H1 (cell line): ENCODE measurements at places on chromosomes 3 and 15. TPM values are rescaled to one million over a fixed set of nuclear protein-coding genes. Genes with fewer than 3 reads are reported as not detected.

SLC2A2 gene
- polyA plus RNA-seq = not detected in 2 replicates

CCDC39 gene
- polyA plus RNA-seq = 0.12 and 0.24 TPM in 2 replicates

ECT2 gene
- 9.9 and 19.5 TPM in 2 replicates for polyA plus RNA-seq

DUOXA2 gene
- 0.05 TPM in 1 of 2 replicates, not detected in the other for polyA plus RNA-seq

RBP2 gene
- not detected in 2 replicates for polyA plus RNA-seq

FOXL2 gene
- 0.59 and 1.6 TPM in 2 replicates for polyA plus RNA-seq

ZIC4 gene
- 0.03 and 0.31 TPM in 2 replicates for polyA plus RNA-seq

CLSTN2 gene
- polyA plus RNA-seq = 0.31 and 0.39 TPM in 2 replicates

PPP1R14D gene
- polyA plus RNA-seq = not detected in 2 replicates

GRCh38 chr15:67550522-67550921, 8.0 kb downstream of the MAP2K5 start:
- H3K27me3 ChIP-seq = no peaks in the 10 kb centered on the region
- no peak for DNase-seq
- H3K4me1 ChIP-seq = no peaks in the 10 kb centered on the region; the same call in none of the 2 replicates
- no peak overlapping the region for H3K27ac ChIP-seq
- H3K36me3 ChIP-seq = peaks cover 4% of the 10 kb centered on the region; the same call in 1 of the 2 replicates

DNA sequence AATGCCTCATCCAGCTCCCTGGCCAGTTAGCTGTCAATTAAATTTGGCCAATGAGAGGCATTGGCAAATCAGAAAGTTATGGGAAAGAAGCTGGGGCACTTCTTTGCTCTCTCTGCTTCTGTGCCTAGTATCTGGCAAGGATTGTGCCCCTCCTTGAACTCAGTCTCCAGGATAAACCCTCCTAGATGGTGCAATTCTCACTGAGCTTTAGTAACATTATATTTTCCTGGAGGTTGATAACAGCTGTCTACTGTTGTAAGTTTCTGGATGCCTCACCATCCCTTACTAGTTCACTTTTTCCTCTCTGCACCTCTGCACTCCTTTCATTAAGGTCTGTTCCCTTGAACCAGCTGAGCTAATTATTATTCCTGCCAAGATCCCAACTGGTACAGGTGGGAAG, 329.5 kb downstream of the MFSD1 start:
- no peaks in the 10 kb centered on the region for H3K27me3 ChIP-seq
- H3K4me1 ChIP-seq = no peaks in the 10 kb centered on the region

- H3K36me3 ChIP-seq = no peaks in the 10 kb centered on the region
- H3K27ac ChIP-seq = no peak overlapping the region
- H3K27me3 ChIP-seq = no peaks in the 10 kb centered on the region
- no peak for DNase-seq
These were observed 55.0 kb downstream of the TMEM44 start for GRCh38 chr3:194577986-194578905.

GRCh38 chr15:60590935-60591495, 112.1 kb upstream of the ICE2 start:
- DNase-seq = no peak
- no peak overlapping the region for H3K27ac ChIP-seq
- no peaks in the 10 kb centered on the region for H3K36me3 ChIP-seq
- no peaks in the 10 kb centered on the region for H3K27me3 ChIP-seq
- peak overlapping the region; percentile 63 for H3K4me3 ChIP-seq
- no peaks in the 10 kb centered on the region for H3K4me1 ChIP-seq

DNA sequence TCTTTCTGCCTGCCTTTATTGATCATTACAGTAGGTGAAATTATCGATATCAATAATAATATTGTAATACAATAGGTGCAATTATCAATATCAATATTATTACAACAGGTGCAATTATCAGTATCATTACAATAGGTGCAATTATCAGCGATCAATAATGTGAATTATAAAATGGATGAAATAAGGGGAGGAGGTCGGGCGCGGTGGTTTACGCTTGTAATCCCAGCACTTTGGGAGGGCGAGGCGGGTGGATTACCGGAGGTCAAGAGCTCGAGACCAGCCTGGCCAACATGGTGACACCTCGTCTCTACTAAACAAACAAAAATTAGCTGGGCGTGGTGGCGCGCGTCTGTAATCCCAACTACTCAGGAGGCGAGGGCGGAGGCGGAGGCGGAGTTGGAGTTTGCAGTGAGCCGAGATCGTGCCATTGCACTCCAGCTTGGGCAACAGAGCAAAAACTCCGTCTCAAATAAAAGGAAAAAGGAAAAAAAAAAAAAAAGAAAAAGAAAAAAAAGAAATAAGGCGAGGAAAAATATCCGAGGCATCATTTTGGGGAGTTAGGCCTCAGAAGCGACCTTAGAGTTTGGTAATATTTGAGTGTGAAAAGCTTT, 611 bp upstream of the BNIP2 start:
- DNase-seq = peak; percentile 63
- H3K27me3 ChIP-seq = peaks cover 6% of the 10 kb centered on the region; the same call in 1 of the 2 replicates
- H3K4me1 ChIP-seq = peaks cover 3% of the 10 kb centered on the region
- H3K27ac ChIP-seq = no peak overlapping the region

- H3K36me3 ChIP-seq = no peaks in the 10 kb centered on the region
- H3K27me3 ChIP-seq = no peaks in the 10 kb centered on the region
- peak; percentile 27 for DNase-seq
- peaks cover 3% of the 10 kb centered on the region for H3K4me1 ChIP-seq
- H3K4me3 ChIP-seq = no peak overlapping the region
These were observed 4.1 kb upstream of the GCSAM start for GRCh38 chr3:112136959-112137693.

- H3K27me3 ChIP-seq = no peaks in the 10 kb centered on the region
- no peak overlapping the region for H3K4me3 ChIP-seq
- H3K27ac ChIP-seq = no peak overlapping the region
These were observed 45.3 kb downstream of the SEMA6D start for GRCh38 chr15:47762621-47763020.

GRCh38 chr3:170716172-170716805, 130.4 kb upstream of the SLC7A14 start:
- no peak overlapping the region for H3K27ac ChIP-seq
- no peaks in the 10 kb centered on the region for H3K36me3 ChIP-seq
- H3K4me3 ChIP-seq = no peak overlapping the region
- no peaks in the 10 kb centered on the region for H3K27me3 ChIP-seq

- no peak overlapping the region for H3K27ac ChIP-seq
- no peaks in the 10 kb centered on the region for H3K4me1 ChIP-seq
- no peak for DNase-seq
- H3K4me3 ChIP-seq = no peak overlapping the region
- no peaks in the 10 kb centered on the region for H3K27me3 ChIP-seq
- peaks cover 21% of the 10 kb centered on the region for H3K36me3 ChIP-seq
These were observed 22.1 kb downstream of the PHC3 start for GRCh38 chr3:170159459-170159858.

GRCh38 chr15:50929062-50929461, 20.6 kb downstream of the AP4E1 start:
- H3K4me1 ChIP-seq = no peaks in the 10 kb centered on the region
- no peak for DNase-seq
- no peak overlapping the region for H3K4me3 ChIP-seq

DNA sequence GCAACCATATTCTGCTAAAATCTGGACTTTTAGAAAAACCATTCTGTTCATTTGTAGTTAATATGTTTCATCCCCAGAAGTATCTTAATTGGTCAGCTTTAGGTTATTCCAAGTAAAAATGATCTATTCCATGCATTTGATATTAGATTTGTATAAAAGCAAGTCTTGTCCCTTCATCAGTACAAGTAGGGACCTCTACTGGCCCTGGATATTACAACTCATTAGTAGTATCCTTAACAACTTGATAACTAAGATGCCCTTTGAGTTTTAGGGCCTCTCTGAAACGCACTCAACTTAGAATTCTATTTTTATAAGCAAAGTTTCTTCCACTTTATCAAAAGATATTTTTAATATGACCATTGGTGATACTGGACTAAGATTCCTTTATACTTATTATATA, 25.3 kb upstream of the SELENOT start:
- no peaks in the 10 kb centered on the region for H3K27me3 ChIP-seq
- no peak overlapping the region for H3K27ac ChIP-seq
- H3K4me3 ChIP-seq = no peak overlapping the region
- no peaks in the 10 kb centered on the region for H3K4me1 ChIP-seq

DNA sequence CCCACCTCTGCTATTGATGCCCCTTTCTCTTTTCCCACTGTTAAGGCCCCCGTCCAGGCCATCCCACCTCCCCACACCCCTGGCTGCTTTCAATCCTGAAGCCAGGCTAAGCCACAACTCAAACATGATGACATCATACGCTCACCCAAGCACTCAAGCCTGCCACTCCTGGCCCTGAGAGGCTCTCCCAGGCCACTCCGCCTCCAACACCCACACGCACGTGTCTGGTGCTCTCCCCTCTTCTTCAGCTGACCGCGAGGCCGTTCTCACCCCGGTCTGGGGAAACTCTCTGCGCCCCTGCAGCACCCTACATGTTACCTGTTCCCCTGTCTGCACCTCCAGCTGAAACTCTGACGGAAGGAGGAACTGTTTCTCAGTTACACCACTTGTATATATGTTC, 6.2 kb downstream of the ZXDC start:
- no peak overlapping the region for H3K27ac ChIP-seq
- DNase-seq = no peak
- peaks cover 16% of the 10 kb centered on the region for H3K4me1 ChIP-seq
- H3K36me3 ChIP-seq = peaks cover 25% of the 10 kb centered on the region
